ENCODE measurements at places on chromosomes 5 and 9.

DNA sequence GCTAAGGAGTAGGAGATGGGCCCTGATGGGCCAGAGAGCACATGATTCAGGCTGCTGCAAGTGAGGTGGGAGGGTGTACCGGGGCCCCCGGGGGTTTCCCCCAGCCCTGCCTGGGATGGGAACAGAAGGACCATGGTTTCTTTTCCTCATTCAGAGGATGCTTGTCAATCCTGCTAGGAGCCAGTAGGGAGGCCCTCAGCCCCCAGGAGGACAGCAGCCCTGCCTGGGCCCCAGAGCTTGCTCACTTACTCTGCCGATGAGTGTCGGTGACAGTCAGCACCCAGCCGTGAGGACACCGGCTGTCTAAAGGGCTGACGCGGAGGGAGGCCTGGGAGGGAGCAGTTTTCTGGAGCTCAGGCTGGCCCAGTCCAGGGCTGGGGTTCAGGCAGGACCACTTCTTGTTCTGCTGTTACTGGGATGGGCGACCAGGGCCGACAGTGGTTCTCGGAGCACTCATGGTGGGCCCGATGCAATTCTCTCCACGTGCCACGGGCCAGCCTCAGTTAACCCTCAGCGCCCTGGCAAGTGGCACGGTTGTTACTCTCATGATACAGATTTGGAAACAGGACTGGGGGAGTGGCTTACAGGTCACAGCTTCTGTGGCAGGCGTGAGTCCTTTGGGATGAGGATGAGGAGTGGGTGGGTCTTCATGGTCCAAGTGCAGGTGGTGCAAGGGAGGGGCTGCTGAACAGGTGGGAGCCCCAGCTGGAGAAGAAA lies 1.8 kb downstream of the ARRDC1 start:
- DNase-seq, result peak; percentile 64

DNA sequence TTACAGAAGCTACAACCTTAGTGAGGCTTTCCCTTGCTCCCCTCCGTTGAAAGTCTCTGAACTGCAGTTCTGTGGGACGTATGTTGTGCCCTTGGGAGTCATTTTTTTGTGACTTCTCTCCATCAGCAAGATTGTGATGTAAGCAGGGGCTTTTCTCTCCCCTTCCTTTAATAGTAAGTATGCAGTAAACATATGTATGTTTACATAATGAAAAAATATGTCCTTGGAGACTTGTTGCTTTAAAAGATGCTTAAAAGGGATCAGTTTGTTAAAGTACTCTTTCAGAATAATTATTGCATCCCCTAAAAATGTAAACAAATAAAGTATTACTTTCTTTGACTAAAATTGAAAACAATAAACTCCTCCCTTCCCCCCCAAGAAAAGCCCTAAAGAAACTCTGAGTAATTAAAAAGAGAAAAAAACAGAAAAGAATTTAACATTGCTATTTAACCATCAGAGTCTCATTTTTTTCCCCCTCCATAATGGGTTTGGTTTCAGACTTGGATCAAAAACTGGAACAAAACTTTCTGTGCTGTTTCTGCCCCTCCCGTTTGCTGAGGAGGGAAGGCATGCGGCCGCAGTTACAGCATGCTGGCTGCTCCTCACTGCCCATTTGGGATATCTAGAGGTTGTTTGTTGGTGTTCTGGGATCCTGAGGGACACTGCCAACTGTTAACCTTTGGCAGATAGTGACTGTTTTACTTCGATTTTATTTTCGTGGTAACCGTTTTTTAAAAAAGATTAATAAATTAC lies 40.2 kb downstream of the TRIO start:
- DNase-seq, result no peak

DNA sequence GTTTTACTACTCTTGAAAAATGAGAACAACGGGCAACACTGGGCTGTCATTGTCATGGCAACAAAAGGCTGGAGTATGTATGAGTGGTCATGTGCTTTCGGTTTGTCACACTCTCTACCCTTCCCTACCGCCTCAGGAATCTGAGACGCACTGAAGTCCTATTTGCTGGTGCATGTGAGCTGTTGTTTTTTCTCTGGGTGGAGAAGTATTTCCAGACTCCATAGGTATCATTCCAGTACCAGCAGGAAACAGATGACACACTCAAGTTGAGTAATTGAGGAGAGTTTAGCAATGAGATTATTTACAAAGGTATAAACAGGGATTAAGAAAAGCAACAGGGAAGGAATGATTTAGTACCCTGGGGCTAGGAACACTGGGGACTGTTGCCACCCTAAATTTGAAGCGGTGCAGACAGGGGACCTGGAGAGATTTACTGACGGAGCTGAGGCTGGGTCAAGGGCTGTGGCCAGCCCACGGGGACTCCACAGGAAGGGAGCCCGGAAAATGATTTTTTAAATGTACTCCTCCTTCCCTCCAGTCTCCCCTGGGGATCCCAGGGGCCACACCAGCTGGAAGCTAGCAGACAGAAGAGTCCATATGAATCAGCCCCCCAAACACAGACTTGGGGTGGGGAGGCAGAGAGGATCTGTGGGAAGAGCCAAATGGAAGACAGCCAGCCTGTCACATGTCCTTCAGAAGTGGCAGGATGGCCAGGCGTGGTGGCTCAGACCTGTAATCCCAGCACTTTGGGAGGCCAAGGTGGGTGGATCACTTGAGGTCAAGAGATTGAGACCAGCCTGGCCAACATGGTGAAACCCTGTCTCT lies 13.2 kb upstream of the ZBTB43 start:
- no peak for DNase-seq

DNA sequence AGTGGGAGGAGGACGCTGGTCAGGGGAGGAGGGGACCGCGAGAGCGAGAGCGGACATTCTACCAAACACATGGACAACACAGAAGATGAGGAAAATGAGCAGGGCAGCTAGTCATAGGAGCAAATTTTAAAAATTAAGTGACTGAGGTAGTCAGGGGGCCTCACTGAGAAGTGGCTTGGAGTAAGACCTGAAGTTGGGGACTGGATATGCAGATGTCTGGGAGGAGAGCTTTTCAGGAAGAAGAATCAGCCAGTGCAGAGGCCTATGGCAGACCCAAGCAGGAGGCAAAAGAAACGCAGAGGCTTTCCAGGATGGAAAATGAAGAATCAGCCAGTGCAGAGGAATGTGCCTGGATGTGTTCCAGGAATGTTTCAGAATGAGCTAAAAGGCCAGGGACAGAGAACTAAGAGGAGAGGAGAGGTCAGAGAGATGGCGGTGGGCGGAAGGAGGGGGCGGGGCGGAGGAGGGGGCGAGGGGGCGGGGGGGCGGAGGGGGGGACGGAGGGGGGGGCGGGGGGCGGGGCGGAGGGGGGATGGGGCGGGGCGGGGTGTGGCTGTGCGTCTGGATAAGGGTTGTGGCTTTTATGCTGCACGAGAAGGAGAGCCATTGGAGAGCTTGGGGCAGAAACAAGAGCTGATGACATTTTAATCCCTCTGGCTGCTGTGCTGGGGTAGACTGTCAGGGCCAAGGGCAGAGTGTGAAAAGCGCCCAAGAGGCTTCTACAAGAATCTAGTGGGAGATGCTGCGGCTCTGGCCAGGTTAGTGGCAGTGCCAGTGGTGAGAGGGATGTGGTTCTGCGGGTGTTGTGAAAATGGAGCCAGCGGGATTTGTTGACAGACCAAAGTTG lies 129.6 kb downstream of the KCNIP1 start:
- DNase-seq, result peak; percentile 59

- no peak for DNase-seq
Measured at GRCh38 chr9:96888591-96888990, 34.3 kb upstream of the ZNF782 start.

All from retina (tissue), 1 donor.